ENCODE measurements at places on chromosomes 1 and 21.
A peak's percentile ranks its signal among the peaks of the same experiment; 100 is the strongest.

GRCh38 chr1:230570724-230571360 is 71.4 kb upstream of the COG2 start:
- no peak for DNase-seq

DNA sequence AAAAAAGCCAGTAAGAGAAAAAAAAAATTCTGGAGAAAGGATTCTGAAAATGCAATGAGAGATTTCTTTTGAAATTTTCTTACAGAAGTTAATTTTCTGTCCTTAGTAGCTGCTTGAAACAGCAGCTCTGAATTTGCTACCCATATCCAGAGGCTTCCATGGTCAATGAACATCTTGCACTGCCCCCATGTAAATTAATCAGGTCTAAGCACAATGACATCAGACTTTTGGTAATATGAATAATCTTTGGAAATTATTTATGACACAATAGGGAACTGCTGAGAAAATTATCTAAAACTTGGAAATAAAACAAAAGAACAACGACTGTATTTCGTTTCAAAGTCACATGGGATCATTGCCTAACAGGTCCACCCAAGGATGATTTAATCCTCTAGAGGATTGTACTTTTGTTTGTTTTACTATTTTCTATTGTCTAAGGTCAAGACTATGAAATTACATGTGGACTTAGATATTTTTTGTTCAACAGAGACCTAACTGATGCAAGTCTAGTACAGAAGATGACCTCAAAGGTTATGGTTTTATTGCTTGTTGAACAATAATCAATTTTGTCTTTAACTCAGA is 312.1 kb downstream of the BACH1 start:
- DNase-seq: no peak

DNA sequence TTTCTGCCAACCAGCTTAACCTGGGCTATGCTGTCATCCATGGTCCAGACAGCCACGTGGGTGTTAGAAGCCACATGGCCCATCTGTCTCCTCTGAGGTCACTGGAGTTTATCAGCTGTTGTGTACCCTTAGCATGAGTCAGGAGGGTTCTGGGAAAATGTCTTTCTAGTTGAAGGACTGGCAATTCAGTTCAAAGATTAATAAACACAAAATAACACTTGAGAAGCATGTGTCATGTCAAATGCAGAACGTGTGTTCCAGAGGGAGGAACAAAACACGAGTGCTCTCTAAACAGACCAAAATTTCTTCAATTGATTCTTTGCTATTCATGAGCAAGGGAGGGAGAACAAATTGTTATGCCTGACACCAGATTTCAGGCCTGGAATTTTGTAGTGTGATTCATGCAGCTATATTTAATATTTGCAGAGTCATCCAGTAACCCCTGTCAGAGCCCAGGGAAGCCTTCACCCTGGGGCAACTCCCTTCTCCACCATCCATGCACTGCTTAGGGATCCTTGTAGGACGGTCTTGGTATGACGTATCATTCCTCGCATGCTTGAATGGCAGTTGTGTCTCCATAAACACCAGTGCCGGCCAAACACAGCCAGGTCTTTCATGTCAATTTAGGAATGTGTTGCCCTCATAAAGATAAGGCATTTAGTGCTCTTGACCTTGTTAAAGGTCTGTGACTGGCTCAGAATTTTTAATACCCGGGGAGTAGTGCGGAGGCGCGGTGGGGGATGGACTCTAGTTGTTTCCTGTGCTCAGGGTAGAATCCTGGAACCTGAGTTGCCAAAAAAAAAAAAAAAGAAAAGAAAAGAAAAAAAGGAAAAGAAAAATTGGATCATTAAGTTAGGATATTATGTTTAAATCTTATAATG is 27.7 kb upstream of the DYRK1A start:
- DNase-seq: peak; percentile 94

- no peak for DNase-seq
These were observed 331.3 kb upstream of the SNX7 start for GRCh38 chr1:98330224-98330623.

DNA sequence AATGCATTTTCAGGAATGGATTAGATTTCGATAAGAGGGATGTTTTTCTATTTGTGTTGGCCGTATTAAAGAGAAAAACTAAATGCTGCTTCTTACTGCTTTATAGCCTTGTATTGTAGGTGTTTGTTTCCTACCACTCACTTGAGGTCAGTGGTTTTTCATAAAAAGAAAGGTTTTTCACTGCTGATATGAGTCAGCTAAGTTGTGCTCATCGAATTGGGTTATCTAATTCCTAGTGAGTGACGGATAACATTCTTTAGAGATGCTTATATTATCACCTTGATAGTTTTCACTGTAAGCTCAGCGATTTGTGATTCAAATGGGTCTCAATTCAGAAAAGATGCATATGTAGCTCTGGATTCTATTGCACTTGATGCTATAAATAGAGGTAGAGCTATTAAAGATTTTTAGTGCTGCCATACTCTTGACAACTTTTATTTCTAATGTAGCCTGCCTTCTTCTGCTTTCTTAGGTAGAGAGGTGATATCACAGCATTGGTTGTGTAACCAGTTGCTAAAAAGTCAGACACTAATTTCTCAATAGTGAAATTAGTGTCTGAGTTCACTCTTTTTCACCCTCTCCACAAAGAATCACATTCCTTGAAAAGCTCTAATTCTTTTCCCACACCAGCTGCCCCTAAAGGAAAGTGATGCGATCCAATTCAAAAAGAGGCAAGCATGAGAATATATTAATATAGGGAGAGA is 180.0 kb downstream of the RASAL2 start:
- no peak for DNase-seq

DNA sequence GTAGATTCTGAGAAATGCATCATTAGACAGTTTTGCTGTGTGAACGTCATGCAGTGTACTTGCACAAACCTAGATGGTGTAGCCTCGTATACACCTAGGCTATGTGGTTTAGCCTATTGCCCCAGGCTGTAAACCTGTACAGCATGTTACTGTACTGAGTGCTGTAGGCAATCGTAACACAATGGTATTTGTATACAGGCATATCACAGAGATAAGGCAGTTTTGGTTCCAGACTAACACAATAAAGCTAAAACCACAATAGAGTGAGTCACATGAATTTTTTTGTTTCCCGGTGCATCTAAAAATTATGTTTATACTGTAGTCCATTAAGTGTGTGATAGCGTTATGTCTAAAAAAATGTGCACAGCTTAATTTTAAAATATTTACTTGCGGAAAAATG is 6.9 kb downstream of the IL10RB start:
- no peak for DNase-seq

DNA sequence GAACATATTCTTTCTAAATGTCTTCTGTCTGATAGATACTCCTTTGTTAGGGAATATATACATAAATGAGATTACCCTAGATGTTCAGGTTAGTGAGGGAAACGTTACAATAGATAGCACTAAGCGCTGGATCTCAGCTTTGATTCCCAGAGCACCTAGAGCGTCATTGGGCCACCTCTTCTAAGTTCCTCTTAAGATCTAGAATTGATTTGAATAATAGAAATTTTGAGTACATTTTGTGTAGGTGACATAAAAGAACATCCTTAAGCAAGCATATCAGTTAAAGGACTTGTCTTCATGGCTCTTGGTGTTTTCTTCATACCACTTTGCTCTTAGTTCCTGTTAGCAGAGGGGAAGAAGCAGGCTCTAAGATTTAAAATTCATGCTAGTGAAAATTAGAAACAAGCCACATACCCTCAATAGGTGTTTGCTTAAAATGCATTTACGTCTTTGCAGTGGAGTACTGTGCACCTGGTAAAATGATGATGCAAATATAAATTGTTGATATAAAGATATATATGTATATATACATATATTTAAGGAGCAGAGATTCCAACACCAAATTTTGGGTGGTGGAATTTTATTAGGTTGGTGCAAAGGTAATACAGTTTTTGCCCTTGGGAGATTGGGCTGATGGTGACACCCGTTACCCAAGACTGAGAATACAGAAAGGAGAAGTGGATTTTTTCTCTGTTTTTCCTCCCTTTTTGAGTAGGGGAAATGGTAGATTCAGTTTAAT is 47.1 kb downstream of the DYRK1A start:
- DNase-seq: no peak

DNA sequence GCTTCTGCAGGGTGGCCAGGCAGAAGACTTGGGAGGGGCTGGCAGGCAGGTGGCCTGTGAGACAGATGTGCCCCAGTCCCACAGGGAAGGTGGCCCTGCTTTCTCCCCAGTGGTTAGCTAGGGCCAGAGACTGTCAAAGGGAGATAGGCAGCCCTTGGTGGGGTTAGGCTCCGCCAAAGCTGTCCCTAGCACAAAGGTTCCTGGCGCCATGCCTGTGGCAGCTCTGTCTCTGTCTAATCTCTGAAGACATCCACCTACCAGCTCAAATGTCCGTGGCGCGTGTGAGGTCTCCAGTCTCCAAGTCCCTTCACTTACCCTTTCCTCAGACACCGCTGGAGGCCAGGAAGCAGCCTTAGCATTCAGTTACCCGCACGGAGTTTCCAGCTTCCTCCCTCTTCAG is 17.7 kb downstream of the TCP10L start:
- no peak for DNase-seq

DNA sequence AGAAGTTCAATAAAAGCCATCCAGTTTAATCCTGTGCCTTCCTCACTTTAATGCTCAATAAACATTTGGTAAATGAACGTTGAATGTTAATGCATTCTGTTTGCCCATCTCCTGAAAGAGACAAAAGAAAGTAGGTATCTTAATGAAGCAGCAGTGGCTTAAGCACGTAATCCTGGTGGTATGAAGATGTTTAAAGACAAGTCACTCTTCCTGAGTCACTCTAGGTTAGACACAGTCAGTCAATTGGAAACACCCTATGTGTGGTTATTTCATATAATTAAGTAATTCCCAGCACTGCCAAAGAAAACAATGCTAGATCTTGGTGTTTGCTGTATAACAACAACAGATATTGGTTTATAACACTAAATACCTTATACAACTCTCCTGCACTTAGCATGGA is 334.0 kb upstream of the FMN2 start:
- DNase-seq: no peak

GRCh38 chr1:35557118-35557610 is at the start of gene KIAA0319L:
Gene KIAA0319L (minus strand): TSS chr1:35557403. CDS start chr1:35554491, 2,912 bp downstream.
- peak; percentile 72 for DNase-seq

GRCh38 chr1:149844101-149844500 is 55.3 kb upstream of the BOLA1 start:
- DNase-seq: no peak

DNA sequence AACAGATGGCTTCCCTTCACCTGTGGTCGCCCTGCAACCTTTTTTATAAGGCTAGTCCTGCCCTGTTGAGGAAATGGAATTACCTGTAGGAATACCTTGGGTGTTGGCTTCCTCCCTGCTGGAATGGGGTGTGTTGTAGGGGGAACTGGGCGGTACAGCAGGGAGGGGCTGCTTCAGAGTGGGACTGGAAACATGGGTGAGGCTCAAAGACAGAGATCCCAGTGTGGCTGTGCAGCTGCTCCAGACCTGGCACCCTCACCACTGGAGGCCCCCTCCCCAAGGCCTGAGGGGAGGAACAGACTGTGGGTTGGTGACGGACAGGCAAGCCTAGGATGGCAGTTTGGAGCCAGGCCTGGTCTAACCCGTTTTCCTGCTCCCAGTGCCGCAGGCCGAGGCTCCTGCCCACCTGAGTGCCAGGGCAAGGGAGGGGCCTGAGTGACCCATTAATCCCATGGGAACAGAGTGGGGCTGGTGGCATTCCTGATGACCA is 4.5 kb downstream of the EFNA3 start:
- DNase-seq: no peak

DNA sequence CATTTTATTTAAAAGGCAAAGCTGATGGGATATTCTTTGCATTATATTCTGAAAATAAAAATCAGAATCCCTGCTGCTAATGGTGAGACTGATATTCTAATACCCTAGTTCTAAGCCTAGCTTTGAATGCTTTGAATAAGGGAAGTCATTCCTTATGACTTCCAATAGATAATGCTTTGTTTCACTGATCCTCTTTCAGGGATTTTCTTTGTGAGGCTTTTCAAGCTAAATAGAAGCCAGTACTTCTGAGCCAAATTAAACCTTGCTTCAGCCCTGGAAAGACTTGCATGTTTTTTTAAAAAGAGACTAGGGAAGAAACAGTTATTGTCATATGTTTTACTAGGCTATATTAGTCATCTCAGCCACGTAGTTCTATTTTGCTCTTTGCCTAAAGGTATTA is 68.5 kb upstream of the CACYBP start:
- no peak for DNase-seq

GRCh38 chr21:25369524-25370300 is 237.6 kb downstream of the MRPL39 start:
- DNase-seq: peak; percentile 65

DNA sequence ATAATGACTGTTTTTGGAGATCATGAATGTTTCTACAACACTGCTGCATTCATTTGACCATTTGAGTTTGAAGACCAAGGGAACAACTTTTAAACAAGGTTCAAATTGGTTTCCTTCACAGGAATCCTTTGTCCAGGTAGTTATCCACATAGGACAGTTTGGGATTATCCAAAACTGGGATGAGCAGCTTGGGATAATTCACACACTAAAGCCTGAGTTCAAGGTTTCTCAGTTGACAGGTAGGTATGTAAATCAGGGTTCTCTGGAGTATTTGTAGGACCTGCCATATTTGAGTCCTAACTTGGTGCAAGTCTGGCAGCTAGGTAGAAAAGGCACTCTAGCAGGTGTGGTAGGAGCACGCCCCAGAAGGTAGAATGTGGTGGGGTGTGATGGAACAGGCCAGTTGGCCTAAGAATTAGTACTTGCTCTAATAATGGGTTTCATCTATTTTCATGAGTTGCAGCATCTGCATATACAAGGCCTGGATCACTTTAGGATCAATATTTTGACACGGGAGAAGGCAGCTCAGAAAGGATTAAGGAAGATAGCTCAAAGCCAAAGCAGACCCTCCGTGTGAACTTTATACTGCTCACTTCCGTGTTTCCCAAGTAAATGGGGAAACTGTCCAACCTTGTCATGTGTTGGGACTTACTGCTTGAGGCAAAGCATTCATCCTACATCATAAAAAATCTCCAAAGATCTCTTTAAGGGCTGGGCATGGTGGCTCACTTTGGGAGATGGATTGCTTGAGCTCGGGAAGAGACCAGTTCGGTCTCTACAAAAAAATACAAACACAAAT is 14.1 kb upstream of the RAB42 start:
- DNase-seq: no peak

GRCh38 chr1:231702804-231703203 is 76.2 kb downstream of the DISC1 start:
- peak; percentile 10 for DNase-seq

GRCh38 chr1:85361606-85362296 is 85.3 kb upstream of the BCL10 start:
- DNase-seq: no peak

GRCh38 chr1:114668373-114668772 is 1.5 kb downstream of the DENND2C start:
- no peak for DNase-seq

- DNase-seq: no peak
These were observed 6.4 kb downstream of the PTGFR start for GRCh38 chr1:78497201-78497600.

GRCh38 chr1:85975912-85976371 is 180.6 kb downstream of the COL24A1 start:
- DNase-seq: no peak

DNA sequence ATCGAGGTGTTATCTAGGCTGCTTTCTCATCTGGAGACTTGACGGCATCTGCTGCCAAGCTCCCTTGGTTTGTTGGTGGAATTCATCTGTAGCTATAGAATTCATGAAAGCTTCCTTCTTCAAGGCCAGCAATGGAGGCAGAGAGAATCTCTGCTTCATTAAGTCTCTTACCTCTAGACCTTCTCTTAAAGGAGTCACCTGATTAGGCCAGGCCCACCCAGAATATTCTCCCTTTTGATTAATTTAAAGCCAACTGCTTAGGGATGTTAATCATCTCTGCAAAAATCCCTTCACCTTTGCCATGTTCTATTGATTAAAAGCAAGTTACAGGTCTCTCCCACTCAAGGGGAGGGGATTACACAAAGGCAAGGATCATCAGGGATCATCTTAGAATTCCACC is 5.3 kb upstream of the NCF2 start:
- no peak for DNase-seq

GRCh38 chr1:97608272-97608671 is 312.6 kb downstream of the DPYD start:
- DNase-seq: no peak
